Dermis microvascular lymphatic vessel endothelial cell (primary cell): ENCODE measurements at places on chromosomes 4 and X.

GRCh38 chrX:9501362-9501761 is 36.5 kb downstream of the TBL1X start:
- DNase-seq = no peak

DNA sequence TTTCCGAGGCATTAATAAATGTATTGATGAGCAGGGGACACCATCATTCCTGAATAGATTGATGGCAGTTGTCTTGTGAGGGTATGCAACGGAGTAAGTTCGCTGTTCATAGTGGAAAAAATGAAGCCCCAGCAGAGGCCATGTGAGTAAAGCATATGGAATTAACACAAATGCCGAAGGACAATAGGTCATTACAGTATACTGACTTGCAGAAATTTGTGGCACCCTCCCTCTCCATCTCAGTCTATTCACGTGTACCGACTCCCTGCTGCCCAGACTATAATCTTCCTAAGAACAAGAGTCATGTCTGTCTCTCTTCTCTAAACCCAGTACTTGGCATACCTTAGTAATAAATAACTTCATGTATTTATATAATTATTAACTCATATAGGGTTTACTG is 47.1 kb upstream of the PCDH10 start:
- no peak for DNase-seq

GRCh38 chr4:1285151-1285789 is 4.4 kb upstream of the MAEA start:
- no peak for DNase-seq

DNA sequence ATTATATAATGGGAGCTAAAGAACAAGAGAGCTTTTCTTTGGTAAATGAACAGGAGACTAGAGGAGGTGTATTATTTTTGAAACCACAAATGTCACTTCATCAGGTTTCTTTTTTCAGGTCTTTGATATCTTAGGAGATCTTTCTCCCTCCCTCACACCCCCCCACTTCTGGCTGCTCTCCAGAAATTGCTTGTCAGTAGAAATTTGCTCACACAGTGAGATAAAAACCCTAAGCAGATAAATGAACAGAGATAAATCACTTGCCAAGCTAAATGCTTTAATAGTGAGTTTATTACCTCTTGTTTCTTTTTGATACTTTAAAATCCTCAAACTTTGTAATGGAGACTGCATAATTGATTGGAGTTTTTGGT is 421.2 kb upstream of the TENM3 start:
- no peak for DNase-seq

DNA sequence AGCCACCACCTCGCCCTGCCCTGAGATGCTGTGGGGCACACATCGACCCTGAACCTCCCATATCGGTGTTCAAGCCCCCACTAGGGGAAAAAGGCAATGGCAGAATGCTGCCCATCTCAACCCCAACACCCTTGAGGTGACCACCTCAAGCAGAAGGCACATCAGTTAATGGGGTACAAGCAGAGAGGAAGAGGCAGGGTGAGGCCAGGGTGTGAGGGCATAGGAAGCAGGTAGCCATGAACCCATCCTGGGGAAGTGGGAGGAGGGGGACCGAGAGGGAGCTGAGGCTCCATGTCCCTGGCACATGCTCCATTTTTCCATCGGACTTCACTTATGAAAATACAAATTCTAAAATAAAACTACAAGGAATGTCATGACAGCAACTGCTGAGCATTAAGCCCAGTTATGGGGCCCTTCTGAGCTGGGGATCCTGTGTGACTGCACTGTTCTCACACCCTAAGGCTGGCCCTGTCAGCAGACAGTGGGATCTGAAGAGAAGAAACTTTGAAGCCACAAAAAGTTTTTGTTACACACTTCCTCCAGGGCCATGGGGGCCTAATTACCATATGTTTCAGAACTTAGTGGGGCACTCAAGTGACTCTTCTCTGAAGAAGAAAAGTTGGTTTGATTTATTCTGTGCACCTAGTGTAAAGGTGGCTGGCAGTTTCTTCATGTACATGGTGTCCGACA is 68.2 kb upstream of the FAM241A start:
- DNase-seq = no peak

DNA sequence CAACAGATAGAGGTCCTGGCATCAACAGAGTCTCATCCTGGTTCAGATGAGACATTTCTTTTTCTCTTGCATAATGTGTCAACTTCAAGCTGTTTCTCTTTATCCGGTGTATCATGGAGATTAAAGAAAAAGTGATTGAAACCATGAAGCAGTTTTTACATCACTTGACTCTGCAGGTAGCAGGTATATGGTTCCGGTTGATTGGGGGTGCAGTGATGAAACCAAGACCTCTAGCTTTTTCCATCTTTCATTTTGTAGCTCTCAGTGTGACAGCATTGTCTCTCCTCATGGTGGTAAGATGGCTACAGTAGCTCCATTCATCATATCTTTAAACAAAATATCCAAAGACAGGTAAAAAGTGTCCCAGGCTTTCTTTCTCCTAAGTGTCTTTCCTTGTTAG is 2.4 kb upstream of the HOPX start:
- DNase-seq = no peak

- no peak for DNase-seq
Observed at GRCh38 chrX:45240301-45240700, 39.6 kb upstream of the DIPK2B start.

DNA sequence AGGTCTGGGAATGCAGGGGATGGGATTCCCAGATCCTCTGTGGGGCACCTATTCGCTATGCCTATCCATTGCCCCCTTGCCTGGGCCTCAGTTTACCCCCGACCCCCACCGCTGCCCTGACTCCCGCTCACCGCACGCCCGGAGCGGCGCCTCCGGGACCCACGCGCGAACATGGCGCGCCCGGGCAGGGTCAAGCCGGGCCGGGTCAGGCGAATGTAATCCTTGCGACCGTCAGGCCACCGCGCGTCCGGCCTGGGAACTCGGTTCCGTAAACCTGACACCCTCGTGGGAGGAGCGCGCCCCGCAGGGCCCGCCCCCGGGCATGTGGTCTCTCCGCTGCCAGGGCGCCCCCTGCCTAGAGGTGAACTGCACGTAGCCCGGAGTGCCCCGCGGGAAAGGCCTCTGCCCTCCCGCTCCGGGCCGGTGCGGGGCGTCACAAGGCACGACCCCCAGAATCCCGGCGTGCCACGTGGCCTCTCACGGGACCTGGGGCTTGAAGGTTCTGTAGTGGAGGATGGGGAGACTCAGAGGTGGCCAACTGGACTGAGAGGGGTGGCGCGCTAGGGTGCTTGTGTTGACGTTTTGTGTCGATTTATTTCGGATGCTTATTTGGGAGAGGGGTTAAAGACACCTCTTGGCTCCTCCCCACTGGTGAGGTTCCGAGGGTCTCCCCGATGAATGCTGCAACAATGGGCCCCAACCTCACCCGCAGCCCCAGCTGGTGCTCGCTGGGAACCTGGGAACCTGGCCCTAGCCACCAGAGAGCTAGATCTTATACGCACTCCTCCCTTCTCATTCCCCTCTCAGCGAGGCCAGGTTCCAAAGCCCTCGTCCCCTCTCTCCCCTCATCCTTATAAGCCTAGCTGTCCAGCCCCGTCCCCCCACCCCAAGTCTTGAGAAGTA is at the start of gene PRICKLE3:
PRICKLE3 (minus strand) TSS at position 249 of the 903 bp plus-strand sequence; CDS start at position 173, 76 bp downstream.
- DNase-seq = peak; percentile 69

- peak; percentile 94 for DNase-seq
Observed at GRCh38 chr4:11543706-11544105, 115.0 kb upstream of the HS3ST1 start.

DNA sequence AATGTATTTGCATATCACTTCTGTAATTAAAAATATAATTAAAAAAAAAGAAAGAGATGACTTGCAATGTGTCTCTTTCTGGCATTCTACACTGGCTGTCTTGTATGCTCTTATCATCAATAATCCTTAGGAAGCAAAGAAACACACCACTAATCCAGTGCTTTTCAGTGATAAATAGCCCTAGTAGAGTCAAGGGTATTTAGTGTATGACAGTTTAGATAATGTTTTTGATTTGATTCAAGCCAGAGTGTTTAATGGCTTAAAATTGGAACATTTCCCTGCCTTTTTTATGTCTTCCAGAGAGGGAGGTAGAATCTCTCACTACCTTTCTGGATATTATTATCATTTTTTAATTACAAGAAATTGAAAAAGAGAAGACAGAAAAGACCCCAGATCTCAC is 48.6 kb upstream of the CXCL8 start:
- DNase-seq = no peak

DNA sequence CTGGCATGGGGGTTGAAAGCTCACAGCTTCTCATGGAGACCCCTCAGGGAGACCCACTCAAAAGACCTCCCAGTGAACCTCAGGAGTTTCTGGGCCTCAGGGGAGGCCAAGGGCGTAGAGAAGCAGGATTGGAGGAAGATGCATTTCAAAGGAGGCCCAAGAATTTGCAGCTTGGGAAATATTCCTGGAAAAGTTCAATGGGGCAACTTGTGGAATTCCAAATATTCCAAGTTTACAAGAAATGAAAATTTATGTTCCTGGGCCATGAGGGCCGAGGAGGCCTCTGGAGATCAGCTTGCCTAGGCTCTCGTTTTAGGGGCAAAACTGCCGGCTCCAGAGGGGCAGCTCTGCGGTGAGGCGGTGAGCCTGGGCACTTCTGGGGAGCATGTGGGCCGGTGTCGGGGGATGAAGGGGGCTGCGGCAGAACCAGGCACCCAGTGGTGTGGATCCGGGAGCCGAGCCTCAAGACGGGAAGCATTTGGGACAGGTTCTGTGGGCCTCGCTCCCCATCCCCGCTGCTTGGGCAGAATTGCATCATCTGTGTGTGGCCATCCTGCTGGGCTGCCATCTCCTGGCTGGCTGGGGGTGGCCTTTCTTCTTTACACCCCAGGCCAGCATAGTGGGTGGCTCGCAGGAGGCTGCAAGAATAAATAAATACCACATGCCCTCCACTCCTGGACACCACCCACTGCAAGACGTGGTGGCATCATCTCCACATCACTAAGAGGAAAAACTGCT is 54.6 kb upstream of the GPR78 start:
- no peak for DNase-seq

- DNase-seq = no peak
Observed at GRCh38 chr4:186404562-186405134, 138.7 kb downstream of the F11 start.

DNA sequence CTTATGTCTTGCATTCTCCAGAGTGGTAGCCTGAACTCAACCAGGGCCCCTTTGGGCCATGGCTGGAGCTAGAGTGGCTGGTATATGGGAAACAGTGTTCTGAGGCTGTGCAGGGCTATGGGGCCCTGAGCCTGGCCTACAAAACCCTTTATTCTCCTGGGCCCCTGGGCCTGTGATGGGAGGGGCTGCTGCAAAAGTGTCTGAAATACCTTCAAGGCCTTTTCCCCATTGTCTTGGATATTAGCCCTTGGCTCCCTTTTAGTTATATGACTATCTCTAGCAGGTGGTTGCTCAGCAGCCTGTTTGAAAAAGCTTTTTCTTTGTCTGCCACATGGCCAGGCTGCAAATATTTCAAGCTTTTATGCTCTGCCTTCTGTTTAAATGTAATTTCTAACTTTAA is 22.5 kb downstream of the APOOL start:
- DNase-seq = no peak

GRCh38 chrX:140354431-140355120 is 150.3 kb downstream of the SOX3 start:
- DNase-seq = no peak

GRCh38 chr4:94407846-94408245 is 43.9 kb upstream of the PDLIM5 start:
- no peak for DNase-seq

DNA sequence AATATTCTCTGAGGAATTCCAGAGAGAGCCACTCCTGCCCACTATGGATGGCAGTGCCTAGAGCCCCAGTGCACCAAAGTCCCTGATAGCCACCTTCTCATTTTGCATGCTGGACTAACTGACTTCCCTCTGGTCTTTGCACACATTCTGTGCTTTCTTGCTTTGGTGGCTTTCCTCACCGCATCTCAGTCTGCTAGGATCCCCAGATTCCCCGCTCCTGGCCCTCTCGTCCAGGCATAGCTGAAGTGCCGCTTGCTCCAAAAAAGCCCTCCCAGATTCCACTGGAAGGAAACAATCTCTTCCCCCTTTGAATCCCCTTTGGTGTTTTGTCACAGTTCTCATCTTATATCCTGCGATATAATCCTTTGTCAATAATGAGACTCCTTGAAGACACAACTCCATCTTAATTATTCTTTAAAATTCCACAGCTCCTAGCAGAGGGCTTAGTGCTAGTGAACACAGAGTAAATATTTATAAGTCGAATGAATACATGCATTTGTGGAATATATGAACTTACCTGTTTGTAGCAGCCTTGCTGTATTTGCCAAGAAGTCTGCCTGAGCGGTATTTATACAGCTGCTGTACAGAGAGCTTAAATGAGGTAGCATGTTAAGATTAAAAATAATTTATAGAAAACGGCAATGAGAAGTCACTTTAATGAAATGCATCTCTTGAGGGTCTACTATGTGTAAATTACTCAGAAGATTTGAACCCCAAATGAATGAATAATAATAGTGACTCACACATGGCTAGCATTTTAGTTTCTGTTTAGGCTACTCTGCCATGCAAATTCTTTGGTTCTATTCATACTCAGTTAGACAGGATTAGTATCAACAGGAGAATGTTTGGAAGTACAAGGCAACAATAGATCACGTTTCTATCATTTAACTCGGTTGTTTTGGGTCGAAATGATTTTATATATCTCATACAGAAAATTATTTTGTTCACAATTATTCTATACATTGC is 421.9 kb upstream of the TENM3 start:
- DNase-seq = no peak

DNA sequence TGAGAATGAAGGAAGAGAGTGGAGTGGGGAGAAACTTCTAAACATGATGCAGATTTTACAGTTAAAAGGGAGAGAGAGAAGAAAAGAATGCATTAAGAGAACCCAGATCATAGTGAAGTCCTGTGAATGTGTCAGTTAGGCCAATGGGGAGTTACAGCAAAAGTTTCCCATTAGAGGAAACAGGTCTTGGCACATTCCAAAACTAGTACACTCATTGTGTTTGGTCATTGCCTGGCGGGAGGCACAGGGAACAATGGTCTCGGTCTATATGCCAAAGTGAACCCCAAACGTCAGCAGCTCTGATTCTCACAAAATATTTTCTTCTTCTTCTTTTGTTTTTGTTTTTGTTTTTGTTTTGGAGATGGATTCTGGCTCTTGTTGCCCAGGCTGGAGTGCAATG is 284.5 kb upstream of the CTSO start:
- no peak for DNase-seq

DNA sequence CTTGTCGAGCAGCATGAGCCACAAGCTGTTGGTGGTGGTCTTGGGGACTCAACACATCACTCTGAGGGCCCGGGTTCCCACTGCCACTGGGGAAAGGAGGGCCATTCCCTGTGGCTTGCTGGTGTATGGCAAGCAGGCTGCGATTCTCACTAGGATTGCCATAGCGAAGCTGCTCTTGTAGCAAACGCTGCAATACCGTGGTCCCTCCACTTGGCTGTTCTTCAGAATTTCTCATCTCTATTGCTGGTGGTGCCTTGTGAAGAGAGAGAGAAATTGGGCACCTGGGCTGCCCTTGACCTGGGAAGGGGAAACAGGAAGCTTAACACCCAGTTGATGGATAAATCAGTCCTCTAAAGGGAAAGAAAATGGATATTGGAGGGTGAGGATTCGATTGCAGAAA is 17.7 kb downstream of the AMOT start:
- DNase-seq = no peak
